Mesenteric fat pad (tissue), 1 donor: ENCODE measurements at places on chromosomes 2 and 18. TPM values are rescaled to one million over a fixed set of nuclear protein-coding genes. Genes with fewer than 3 reads are reported as not detected.

DNA sequence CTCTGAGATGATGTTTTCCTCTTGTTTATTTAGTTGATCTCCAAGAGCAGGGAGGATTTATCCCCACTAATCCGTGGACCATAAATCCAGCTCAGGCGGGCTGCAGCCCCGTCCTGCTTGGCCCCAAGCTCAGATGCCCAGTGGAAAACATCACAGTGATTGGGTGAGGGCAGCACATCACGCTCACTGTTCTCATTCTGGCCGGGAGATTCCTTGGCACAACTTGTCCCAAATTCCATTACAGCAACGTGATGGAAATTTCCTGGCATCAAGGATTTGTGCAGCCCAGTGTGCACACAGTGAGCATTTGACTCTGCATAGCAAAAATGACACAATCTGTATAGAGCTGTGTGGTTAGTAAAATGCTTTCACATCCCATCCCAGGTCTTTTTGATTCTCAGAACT is 96.8 kb downstream of the VAPA start:
- DNase-seq: peak; percentile 85

POTEF gene
- not detected for total RNA-seq

C2orf78 gene
- total RNA-seq: not detected

RGPD4 gene
- total RNA-seq: not detected

DNA sequence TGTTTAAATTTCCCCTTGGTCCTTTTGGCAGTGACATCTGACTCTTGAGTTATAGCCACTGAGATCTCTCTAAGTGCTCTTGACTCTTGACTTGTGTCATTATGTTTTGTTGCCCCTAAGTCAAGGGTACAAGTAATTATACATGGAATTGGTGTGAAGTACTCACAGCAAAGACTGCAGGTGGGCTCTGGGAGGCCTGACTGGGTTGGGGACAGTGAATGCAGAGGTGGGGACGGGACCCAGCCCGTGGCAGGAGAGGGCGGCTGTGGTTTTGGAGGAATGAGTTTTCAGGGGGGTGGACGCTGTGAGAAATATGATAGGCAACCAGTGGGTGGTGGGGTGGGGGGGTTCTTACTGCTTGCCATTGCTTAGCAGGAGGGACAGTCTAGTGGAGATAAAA is 97.8 kb downstream of the NCK2 start:
- no peak for DNase-seq

TMEM182 gene
- total RNA-seq: 1.6 TPM

RAB11FIP5 gene
- 28.1 TPM for total RNA-seq

GRCh38 chr2:120599656-120600055 is 136.0 kb upstream of the GLI2 start:
- DNase-seq: no peak

GRCh38 chr2:25103287-25103871 is 61.5 kb downstream of the EFR3B start:
- DNase-seq: no peak

GRCh38 chr2:181889776-181890175 is 1.8 kb upstream of the ITPRID2 start:
- no peak for DNase-seq

FAM117B gene
- 3.3 TPM for total RNA-seq

DNA sequence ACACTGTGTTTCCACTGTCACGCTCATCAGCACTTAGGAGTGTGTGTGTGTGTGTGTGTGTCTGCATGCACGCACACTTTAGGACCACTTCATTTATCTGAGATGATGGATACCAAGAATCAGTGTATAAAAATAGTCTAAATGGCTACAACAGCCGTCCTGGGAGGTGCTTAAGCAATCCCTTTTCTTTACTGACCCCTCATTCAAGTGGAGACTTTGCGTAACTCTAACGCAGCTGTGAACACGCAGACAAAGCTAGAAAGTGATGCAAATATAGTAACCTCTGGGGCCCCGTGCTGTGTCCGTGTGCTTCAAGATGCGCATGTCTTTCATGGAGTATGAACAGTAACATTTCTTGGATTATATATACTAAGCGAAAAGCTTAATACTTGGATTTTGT is 40.4 kb upstream of the RBM44 start:
- DNase-seq: no peak

DNA sequence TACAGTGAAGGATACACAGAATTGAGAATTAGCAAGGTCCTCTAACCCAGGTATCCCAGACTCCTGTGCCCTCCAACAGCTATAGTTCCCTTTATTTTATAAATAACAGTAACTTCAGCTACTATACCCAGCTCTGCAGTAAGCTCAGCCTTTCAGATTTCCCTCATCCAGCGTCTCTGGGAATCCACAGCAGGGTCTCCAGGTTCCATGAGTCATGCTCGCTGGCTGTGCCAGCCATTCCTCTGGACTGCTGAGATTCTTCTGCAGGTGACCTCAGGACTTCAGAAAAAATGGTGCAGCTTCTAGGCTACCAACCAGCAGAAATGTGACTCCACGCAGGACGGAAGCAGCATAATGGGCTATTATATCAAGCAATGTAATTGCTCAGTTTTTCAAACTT is 419.3 kb downstream of the ZNF516 start:
- no peak for DNase-seq
